GM06990 (cell line): ENCODE measurements at places on chromosomes 4 and X.

GRCh38 chrX:20487227-20487626 lies 220.5 kb upstream of the RPS6KA3 start:
- no peak for DNase-seq

DNA sequence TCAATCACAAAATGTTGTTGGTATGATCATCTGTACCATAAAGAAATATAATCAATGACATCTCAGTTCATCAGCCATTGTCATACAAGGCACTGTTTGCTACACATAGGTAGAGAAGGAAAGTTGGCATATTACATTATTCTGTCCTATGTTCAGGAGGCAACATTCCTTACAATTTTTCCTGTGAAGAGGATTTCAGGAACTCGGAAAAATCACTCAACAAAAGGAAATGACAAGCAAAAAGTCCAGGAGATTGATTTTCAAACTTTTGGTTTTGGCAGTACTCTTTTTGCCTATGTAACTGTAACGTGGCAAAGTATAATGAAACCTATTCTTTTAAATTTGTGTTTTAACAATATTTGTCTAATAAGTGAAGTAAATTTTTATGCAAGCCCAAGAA lies 131.3 kb downstream of the MAB21L2 start:
- no peak for DNase-seq

DNA sequence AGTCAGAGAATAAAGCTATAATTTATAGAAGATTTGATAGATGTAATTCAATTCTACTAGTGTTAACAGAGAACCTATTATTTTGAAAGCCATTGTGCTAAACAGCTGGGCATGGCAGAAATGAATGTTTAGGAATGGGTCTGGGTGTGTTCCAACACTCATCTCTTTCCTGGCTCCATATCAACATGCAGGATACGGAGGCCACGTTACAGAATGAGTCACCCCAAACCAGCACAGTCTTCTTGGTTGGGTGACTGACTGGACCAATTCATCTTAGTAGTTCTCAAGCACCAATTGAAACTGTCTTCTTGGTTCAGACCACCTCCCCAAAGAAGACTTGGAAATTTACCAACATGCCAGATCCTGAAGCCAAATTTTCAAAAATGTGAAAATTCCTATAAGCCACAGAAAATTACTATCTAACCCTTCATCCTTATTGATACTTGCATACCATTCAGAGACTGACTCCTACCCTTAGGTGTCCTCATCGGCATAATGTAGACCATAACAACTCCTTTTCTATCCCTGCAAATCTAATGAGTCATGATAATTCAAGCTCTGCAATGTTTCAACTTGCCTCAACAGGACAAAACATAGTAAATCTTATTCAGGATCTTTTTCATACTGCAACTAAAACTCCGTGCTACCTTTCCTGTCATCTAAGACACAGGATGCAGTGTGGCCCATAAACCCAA lies 52.0 kb upstream of the ATOH1 start:
- DNase-seq = no peak

- no peak for DNase-seq
Measured at GRCh38 chrX:45421806-45422205, 221.1 kb upstream of the DIPK2B start.

- DNase-seq = no peak
Measured at GRCh38 chr4:5821665-5822358, 71.1 kb downstream of the CRMP1 start.

DNA sequence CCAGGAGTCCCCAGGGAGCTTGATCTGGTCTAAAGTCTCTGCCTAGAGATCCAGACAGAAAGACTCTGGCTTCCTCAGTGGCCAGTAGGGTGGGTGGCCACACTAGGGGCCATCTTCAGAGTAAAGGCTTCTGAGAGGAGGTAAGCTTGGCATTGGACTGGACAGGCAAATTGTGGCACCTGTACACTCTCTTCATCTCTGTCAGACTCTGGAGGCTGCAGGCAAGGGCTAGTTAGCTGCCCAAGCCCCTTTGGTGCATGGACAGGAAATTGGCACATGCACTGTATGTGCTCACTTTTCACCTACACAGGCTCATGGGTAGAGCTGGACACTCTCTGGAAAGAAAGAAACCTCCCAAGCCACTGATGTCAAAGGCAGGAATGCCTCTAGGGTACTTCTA lies 142.8 kb downstream of the PJA1 start:
- no peak for DNase-seq

DNA sequence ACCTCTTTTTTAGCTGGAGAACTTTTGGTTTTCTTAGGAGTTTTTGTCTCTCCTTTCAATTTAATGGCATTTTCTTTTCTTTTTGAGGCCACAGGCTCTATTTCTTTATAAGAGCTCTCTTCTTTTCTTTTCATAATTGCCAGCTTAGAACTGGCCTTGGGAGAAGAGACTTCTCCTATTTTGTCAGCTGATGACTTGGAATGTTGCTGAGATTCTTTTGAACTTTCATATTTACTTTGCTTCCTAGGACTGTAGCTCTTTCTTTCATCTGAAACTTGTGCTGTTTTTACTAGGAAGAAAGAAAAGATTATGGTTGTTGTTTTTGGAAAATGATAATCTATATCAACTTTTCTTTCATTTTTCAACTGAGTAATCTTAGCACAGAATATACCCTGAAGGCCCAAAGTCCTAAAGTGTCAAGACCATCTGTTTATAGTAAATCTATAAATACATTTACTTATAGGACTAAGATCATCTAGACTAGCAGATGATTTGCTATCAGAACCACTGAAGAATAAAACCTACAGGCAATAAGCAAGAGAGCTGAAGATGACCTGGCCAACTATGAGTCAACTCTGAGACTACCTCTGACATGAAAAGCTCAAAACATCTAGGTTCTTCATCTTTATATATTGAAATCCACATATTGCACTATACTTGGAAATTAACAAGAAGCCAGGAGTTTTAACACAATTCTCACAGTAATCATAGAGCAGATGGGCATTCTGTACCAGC lies 45.6 kb downstream of the RFC1 start:
- no peak for DNase-seq

DNA sequence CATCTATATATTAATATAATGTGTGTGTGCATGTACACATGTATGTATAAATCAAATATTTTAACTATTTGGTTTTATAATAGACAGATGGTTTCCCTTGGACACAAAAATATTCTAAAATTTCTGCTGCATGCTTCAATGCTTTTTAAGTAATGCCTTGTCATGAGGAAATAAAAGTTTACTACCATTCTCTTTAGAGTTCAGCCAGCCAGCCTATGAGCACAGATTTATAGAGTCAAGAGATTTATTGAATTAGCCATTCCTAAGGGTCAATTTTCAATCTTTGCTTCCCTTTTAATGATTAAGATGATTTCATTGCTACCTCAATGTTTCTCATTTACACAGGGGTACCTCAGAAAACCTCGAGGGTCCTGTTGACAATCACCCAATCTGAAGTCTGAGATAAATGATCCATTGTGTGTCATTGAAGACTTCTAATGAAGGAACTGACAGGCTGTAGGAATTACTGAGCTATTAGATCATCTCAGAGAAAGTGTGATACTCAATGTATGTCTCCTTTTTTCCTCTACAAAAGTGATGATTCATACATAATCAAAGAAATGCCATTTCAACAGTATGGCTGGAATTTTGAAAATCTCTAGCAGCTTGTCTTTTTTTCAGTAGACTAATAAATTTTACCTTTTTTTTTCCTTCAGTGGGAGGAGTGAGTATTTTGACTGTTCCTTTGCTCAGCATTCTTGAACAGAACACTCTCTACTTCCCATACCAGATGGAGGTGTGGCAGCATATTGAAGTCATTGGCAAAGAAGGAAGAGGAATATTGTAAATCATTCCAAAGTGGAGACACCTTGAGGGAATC lies 222.6 kb upstream of the PCDH18 start:
- no peak for DNase-seq

- DNase-seq = no peak
Measured at GRCh38 chrX:8969378-8969777, 64.5 kb downstream of the FAM9B start.

GRCh38 chr4:22215084-22215483 lies 266.5 kb upstream of the KCNIP4 start:
- no peak for DNase-seq

DNA sequence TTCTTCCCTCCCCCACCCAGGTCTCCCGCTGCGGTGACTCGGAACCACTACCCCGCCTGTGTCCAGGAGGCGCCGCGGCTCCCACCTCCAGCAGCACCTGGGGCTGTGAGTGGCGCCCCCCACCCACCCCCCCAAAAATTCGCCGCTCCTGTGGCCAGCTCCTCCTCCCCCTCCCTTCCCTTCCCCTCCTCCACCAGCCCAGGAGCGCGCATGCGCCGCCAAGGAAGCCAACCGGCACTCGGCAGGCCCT lies 278 bp downstream of the CLOCK start:
- no peak for DNase-seq

GRCh38 chr4:48777739-48778138 lies 2.3 kb downstream of the FRYL start:
- no peak for DNase-seq

DNA sequence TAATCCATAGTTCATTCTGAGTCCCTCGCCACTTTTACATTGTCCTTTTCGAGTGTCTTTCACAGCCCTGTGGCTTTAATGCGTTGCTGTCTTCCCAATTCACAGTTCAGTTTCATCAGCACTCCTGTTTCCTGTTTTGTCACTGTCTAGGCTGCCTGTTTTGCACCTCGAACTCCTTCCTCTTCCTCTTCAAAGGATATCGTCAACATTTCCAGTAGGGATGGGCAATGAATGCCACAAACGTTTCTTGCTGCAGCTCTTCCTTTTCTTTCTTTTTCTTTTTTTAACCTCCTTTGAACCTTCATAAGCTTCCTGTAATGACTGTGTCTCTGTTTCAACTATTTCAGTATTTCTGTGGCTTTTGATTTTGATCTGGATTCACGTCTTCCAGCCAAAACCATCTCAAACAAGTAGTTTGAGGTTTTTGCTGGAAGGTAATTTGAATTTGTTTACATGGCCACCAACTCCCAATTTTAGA lies 105.4 kb downstream of the ANXA3 start:
- DNase-seq = peak; percentile 55

DNA sequence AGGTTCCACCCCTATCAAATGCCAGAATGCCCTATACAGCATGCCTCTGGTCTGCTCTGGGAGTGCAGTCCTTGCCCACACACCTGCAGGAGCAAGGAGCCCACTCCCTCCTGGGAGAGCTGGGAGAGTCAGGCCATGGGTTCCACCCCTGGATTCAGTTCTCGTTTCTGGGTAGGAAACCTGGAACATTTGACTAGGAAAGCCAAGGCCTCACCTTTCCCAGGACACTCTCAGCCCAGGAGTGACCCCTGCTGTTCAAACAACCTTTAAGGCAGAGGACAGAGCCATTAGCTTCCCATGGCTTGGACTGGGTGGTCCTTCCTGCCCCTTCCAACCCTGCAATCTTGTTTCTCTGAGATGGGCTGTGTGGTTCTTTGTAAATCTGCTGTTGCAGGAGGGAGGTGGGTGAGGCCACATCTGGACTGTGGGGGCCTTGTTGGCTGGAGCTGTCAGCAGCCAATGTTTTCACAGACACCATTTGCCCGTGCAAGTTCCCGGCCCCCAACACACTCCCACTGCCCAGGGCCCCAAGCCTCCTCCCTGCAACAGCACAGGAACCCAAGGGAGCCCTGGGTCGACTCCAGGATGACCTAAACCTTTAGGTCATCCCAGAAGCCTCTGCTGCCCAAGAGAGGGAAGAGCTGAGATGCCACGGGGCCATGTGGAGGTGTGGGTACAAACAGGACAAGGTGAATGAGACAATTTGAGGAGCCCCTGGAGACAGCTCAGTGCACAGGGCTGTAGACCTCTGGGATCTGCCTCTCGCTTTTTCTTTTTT lies 104.4 kb downstream of the PJA1 start:
- DNase-seq = no peak

- DNase-seq = no peak
Measured at GRCh38 chr4:159278399-159278798, 175.5 kb downstream of the RAPGEF2 start.

DNA sequence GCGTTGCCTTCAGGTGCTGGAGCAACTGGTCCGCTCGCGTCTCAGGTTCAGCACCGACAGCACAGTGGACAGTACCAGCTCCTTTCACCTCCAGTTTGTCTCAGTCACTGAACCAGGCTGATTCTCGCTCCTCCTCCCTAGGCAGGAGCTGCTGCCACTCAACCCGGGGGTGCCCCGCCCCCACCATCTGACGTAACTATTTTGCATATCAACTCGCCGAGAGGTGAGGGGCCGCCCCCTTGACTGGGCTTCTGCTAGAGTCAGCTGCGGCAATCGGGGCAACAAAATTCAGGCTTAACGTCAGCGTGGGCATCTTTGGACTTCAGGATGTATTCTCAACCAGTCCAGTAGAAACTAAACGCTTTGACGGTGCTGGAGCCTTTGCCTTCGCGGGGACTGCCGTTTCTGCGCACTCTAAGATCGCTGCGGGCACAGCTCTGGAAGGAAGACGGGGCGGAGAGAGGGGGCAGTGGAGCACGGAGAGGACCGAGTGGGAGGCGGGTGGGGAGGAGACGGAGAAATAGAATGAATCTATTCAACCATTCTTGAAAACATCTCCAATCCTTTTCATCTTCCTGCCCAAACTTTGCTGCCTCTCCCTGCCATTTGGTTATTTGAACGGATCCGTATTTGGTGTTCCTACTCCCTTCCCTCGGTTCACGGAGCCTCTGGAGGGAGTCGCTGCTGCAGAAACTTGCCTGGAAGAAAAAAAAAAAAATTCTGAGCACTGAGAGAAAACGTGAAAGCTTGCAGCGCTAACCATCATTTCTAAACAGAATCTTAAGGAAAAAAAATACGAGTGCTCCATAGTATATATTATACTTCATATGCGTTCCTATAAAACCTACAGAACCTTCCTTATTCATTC lies at the start of gene FSTL5:
Gene FSTL5 (minus strand): TSS at position 109 of the 868 bp plus-strand sequence. CDS start 52,604 bp downstream, outside the sequence.
- DNase-seq = peak; percentile 38

GRCh38 chrX:94366616-94367015 lies 692.6 kb downstream of the FAM133A start:
- DNase-seq = no peak

DNA sequence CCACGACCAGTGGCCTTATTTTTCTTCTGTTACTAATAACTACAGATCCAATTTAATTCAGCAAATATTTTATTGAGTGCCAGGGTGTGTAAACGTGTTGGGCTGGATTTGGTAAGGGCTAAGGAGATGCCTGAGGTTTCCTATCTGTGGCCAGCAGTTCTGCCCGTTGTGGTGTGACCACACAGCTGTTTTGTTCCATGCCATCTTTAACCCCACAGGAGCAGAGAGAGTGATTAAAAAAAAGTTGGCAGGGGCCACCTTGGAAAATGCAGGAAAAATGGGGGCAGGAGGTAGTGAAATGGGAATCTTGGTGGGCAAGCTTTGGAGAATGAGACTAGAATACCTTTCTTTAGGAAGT lies 1.1 kb downstream of the PLAC8 start:
- no peak for DNase-seq

DNA sequence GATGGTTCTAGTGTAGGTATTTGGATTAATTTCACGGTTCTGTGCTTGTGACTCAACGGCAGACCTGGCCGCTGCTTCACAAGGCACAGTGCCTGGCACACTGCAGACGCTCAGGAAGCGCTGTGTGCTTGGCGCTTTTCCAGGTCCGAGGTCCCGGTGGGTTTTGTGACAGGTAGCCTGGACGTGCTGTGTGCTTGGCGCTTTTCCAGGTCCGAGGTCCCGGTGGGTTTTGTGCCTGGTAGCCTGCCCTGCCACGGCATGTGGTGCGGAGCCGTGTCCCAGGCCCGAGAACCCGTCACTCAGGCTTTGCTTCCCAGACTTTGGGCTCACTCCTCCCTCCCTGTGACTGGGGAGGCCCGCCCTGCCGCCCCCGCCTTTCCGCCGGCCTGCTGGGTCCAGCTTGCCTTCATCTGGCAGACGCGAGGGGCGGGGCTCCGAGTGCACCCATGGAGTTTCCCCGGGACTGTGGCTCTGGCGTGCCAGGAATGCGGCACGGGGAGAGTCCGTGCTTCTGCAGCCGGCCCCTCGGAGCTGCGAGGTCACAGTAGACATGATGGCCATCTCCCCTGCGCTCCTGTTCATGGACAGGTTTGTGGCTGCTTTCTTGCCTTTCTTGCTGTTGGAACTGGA lies 44.2 kb downstream of the TBC1D14 start:
- DNase-seq = no peak
